ENCODE measurements at places on chromosomes 11 and 22. TPM values are rescaled to one million over a fixed set of nuclear protein-coding genes. Genes with fewer than 3 reads are reported as not detected.

GRCh38 chr11:118015385-118015841 lies 29.2 kb downstream of the IL10RA start:
- ATAC-seq = no peak

Gene RASL10A
- 0.88 TPM for total RNA-seq

Gene GUCY1A2
- total RNA-seq = 0.84 TPM

GRCh38 chr11:41267451-41267850 lies 192.0 kb downstream of the LRRC4C start:
- no peak for ATAC-seq

Gene CASP5
- total RNA-seq = not detected

Gene TRIM48
- total RNA-seq = not detected

DNA sequence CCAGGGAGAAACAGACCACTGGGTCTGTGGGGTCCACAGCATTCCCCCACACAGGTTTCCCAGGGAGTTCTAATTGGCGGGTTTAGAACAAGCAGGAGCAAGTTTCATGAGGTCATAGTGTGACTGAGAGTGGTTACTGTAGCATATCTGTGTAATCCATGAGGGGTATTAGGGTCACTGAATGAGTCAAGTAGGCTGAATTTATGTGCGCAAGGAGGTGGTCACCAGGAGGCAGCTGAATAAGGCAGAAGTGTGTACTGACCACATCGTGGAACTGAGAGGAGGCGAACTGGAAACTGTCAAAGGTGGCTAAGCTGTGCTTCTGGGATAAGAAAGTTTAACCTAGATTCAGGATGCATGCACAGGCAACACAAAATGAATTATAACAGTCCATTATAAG lies 876.0 kb downstream of the METTL15 start:
- no peak for ATAC-seq

- peak; percentile 52 for ATAC-seq
These were observed at the start of gene DSCAML1 for GRCh38 chr11:117796872-117797529. DSCAML1 (minus strand) TSS chr11:117797216; CDS start chr11:117797079, 137 bp downstream.

DNA sequence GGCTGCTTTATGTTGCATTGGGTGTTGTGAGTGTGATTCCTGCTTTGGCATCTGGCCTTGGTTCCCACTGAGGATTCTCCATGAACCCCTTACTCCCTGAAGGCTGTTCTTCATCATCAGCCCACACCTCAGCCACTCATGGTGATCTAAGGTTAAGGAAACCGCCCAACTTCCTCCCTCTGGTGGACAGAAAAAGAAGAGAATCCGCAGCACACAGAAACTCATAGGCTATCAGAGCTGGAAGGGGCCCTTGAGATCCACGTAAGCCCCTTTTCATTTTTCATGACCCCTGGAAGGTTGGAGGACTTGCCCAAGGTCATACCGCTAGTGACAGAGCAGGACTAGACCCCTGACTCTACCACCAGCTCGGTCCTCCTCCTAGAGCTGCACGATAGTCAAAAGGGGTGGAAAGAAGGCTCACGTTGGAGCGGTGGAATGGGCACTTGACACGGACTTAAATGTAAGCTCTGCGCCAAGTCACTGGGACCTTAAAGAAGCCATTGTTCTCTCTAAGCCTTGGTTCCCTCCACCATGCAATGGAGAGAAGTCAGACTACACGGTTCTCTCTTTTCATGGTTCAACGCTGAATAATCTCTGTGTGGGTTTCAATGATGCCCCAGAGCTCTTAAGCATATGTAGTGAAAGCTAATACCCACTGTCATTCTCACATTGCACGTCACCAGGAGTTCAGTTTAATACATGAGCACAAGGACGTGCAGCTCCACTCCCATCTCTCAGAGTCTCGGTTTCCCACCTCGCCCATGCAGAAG lies 83.6 kb upstream of the CRTAM start:
- ATAC-seq = no peak

GRCh38 chr11:88424881-88425280 lies 87.3 kb upstream of the CTSC start:
- no peak for ATAC-seq

DNA sequence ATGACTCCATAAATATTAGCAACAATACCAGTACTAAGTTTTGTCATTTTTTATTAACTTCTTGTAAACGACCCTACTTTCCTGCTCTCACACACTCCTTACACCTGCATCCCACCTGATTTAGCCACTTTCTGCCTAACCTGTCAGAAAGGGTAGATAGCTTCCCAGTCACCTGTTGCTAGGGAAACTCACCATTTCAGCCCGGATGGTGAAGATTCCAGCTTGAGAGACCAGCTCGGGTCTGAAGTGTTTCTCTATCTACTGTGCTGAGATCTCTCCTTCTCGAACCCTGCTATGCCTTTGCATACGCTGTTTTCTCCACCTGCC lies at the start of gene PARVG:
TSS of gene PARVG (plus strand) at position 220 of the 327 bp plus-strand sequence. CDS start 2,405 bp downstream, outside the sequence.
- ATAC-seq = no peak

DNA sequence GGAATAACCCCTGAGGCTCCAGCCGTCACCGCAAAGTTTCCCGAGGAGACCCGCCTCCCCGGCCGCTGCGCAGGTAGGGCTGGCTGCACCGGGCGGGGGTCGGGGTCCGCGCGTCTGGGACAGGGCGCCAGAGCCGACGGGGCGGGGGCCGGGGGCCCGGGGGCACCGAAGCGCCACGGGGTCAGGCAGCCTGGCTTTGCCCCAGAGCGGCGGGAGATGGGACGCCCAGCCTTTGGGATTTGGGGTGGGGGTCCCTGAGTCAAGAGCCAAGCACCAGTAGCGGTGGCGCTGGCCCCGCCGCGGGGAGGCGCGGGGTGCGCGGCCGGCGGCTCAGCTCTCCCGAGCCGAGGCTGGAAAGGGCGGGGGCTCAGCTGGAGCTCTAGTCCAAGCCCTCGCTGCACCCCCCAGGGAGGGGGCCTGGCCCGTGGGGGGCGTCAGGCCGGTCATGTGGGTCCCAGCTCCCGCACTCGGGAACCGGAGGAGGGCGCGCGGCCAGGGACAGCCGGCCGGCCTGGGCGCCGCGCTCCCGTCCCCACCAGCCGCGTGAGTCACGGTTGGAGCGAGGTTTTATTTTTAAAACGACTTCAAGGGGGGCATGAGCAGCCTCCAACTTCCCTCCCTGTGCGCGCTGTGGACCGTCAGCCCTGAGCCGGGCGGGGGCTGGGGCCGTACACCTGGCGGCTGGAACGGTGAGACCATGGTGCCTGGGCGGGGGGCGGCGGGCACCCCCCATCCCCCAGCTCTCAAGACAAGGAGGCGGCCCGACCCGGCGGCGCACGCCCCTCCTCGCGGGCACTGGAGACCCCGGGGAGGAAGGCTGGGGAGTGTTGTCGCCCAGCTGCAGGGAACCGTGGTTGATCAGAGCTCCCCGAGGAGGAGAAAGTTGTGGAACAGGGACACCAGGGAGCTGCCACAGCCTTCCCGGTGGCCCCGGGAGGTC lies 626 bp downstream of the FLRT1 start:
- no peak for ATAC-seq

DNA sequence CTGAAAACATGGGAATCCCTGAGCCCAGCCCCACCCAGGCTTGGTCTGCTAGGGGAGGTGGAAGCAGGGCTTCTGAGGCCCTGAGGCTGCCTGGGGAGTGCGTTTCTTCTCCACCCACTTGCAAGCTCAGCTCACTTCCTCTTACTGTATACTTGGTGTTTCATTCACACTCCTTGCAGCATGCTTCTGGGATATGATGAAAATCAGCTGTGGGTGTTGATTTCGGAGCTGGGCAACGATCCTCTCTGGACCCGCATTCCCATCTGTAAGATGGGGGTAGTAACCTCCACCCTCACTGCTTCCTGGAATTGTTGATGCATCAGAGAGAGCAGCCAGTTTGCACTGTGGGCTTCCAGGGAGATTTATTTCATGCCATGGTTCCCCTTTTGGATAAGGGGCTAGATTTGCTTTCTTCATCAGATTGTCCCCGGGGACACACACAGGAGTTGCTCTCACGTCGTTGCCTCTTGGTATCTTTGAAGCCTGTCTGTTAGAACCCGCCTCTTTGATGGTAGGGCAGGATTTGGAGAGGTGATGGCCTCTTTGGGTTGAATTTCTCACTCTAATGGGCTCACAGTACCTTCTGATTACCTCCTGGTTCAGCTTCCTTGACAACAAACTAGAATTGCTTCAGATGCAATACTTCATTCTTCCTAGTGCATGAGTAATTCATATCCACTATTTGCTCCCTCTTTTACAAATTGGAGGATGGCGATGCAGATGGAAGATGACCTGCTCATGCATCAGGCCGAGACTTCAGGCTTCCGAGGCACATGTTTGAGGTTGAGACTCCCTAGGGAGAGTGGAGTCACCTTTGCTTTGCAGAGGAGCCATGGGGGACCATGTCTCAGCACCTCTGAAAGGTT lies 40.4 kb downstream of the BCR start:
- peak; percentile 77 for ATAC-seq

Gene C11orf91
- total RNA-seq = 1.1 TPM

Gene SELENOM
- 13.7 TPM for total RNA-seq

GRCh38 chr11:96063053-96063452 lies 139.1 kb upstream of the MTMR2 start:
- ATAC-seq = no peak

DNA sequence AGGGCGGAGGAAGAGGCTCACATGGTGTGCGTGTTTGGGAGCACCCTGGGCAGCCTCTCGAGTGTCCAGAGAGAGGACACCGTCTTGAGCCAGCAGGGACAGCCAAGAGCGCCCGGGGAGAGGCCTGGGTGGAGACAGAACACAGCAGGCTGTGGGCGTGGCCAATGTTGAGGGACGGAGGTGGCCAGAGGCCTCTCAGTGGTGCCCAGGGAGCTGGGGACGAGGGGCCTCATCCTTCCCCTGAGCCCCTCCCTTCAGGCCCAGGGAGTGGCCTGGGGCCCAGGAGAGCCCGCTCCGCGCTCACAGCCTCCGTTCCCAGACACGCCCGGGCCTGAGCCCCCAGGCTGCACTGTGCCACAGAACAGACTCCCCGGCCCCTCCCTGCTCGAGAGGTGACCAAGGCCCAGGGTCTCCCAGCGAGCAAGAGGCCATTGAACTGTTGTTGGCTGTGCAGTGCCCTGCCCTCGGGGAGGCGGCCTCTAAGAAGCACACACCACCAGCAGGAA lies 48.4 kb downstream of the CDKN1C start:
- ATAC-seq = peak; percentile 37

GRCh38 chr22:28441720-28442263 lies 237.8 kb downstream of the TTC28 start:
- no peak for ATAC-seq

Gene WNT11
- total RNA-seq = 0.08 TPM

DNA sequence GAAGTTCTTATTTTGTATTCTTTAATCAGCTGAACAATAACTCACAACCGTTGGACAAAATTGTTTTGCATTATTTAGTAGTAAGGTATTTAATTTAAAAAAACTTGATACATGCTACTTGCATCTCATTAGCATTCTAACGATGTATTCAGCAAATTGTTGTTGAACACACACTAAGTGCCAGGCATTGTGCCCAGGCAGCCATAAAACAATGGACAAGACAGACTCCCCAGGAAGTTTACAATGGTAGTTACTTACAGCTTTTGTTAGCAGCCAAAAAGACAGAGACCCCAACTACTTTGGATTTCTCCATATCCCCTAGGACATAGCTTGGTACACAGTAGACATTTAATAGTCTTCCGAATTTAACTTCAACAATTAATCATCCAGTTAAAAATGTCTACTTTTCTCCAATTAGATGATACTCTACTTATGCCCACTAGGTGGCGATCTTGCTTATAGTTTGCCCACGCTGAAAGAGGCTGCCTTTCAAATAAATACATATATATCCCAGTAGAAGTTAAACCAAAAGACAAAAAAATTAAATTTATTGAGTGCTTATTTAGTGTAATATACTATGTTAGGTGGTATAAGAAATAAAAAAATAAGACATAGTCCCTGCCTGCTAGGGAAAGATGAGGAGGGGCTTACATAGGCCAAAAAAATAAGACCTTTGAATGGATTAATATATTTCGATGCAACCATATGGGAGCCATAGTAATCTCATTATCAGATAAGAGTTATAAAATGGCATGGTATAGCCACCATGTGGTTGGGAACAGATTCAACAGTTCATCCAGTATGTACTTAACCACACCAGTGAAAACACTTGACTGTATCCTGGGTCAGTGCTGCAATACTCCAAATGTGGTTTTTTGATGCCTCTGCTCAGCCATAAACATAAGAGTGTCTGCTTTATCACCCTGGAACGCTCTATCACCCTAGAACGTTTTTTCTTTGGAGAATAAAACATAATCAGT lies 2.0 kb upstream of the FJX1 start:
- no peak for ATAC-seq

GRCh38 chr11:129319201-129319600 lies 56.4 kb upstream of the BARX2 start:
- no peak for ATAC-seq

DNA sequence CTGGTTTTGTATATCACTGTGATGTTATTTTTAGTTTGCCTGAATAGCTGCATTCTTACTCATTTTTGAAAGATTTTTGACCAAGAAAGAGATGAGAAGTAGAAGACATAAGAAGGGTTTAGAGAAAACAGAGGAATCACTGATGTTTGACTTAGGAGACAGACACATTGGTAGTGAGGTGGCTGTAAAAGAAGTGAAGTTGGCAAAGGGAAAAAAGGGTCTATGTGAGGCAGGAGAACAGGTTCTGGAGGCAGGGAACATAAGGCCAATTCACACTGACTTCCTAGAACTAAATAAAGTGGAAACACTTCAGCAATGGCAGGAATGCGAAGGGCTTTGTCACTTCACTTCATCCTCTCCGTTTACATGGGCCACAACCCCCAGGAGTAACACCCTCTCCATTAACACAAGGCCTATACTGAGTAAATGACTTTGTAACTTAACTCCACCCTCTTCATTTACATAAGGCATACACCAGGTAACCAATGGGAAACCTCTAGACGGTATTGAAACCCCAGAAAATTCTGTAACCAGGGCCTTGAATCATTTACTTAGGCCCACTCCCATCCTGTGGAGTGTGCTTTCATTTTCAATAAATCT lies 36.5 kb downstream of the CTSC start:
- no peak for ATAC-seq

DNA sequence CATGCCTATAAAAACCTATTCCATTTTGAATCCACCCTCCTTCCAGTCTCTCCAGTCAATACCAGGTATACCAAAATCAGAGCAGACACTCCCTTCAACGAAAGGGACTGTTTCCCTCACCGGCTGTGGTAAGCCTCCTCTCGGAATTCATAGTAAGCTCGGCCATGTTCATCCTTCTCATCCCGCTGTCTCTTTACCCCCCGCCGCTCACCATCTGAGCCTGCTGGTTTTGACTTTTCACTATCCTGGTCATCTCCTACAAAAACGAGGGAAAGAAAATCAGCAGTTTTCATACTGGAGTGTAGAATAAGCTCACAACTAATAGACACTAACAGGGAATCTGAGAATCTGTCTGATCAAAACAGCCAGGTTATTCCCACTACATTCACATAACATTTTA lies 3.1 kb downstream of the HNRNPUL2 start:
- no peak for ATAC-seq

GRCh38 chr22:48857202-48857805 lies 970.4 kb downstream of the BRD1 start:
- no peak for ATAC-seq

DNA sequence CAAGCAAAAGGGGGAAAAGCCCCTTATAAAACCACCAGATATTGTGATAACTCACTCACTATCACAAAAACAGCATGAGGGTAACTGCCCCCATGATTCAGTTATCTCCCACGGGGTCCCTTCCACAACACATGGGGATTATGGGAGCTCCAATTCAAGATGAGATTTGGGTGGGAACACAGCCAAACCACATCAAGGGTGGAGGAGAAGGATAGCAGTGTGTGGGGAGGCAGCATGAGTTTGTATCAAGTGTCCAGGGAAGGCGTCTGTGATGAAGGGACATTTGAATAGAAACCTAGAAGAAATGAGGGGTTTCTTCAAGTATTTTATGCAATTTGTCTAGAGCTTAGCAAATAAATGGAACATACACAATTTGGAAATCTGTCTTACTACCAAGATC lies 98.2 kb downstream of the SLC1A2 start:
- ATAC-seq = no peak

Gene FAT3
- 0.12 TPM for total RNA-seq

Data from esophagus mucosa (tissue), 1 donor.